ENCODE measurements at places on chromosomes 7 and 10. TPM values are rescaled to one million over a fixed set of nuclear protein-coding genes. Genes with fewer than 3 reads are reported as not detected.

OR6B1 gene
- total RNA-seq, result not detected

USP6NL gene
- 13.2 TPM for total RNA-seq

CDK1 gene
- 8.8 TPM for total RNA-seq

AGBL3 gene
- total RNA-seq, result 2.9 TPM

ASIC3 gene
- total RNA-seq, result not detected

ZCWPW1 gene
- total RNA-seq, result 9.9 TPM
